ENCODE measurements at places on chromosomes 16 and 17.

DNA sequence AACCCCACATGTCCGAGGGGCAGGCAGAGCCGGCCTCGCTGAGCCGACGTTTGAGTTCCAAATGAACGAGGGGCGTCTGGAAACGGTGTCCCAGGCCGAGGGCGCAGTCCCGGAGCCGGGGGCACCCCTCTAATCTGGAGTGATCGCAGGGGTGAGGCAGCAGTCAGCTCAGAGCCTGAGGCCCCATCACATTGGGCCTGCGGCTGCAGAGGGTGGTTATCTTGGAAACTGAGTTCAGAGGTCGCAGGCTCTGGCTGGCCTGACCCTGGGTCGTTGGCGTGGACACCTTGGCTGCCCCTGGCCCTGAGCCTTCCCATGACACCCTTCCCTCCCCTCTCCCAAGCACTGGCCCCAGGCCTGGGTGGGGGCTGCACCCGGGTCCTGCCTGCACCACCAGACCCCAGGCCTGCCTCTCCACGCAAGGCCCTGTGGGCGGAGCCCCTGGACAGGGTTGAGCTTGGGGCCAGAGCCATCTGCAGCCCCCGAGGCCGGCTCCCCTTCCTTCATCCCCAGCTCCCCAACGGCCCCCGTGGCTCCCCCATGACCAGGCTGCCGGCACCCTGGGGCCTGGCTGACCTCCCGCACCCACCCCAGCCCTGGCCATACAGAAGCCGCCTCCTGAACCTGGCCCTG, 45.6 kb downstream of the ZFPM1 start:
- no peak for DNase-seq

- no peak for DNase-seq
These were observed 5.3 kb upstream of the TMEM100 start for GRCh38 chr17:55727920-55728319.

GRCh38 chr16:86455116-86455515, 55.2 kb upstream of the FOXF1 start:
- no peak for DNase-seq

DNA sequence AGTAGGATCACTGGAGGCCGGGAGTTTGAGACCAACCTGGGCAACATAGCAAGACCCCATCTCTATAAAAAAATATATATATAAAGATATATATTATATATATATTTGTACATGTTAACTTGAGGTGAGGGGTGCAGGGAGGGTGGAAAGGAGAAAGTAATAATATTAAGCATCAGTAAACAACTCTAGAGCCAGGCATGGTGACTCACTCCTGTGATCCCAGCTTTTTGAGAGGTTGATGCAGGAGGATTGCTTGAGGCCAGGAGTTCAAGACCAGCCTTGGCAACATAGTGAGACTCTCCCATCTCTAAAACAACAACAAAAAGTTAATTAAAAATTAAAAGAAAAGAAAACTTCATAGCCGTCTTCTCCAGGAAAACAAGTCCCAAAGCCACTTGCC, 61.7 kb upstream of the SMURF2 start:
- no peak for DNase-seq

GRCh38 chr16:49003022-49003421, 278.6 kb downstream of the CBLN1 start:
- DNase-seq, result no peak

GRCh38 chr16:27595993-27596392, 46.0 kb downstream of the KATNIP start:
- no peak for DNase-seq

DNA sequence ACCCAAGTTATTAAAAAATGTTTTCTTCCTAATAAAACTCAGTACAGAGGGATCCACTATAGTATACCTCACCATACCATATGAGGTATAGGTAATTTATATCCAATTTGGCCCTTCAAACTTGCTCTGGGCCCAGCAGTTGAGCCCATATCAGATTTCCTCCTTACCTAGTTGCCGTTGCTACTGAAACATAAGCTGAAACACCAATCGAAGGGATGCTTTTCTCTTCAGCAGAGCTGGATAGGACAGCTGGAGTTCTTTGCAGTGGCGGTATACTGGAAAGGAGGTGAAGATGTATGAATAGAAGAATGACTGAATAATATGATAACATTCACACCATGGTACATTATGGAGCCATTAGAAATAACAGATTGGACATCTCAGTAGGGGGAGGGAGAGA, 42.7 kb downstream of the TNRC6C start:
- DNase-seq, result no peak

DNA sequence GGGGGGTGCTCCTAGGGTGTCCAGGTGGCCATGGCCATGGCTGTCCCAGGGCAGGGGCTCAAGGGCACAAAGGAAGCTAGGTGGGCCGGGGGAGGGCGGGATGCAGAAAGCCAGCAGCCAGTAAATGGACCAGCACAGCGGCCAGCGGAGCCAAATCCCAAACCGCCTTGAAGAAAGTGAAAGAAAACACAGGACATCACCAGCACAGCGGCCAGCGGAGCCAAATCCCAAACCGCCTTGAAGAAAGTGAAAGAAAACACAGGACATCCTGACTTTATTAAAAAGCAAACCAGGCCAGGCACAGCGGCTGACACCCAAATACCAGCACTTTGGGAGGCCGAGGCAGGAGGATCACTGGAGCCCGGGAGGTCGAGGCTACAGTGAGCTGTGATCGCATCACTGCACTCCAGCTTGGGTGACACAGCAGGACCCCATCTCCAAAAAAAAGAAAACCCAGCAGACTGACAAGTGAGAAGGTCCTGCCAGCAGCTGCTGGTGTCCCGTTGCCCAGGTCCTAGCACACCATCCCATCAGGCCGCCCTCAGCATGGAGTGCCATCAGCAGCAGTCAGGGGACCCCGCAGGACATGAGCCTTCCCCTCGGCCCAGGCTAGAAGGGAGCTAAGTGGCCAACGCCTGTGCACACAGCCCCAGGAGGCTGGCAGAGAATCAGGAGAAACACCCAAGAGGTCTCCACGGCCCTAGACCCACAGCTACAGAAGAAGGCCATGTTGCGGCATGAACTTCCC, 17.0 kb downstream of the SLC38A10 start:
- no peak for DNase-seq

DNA sequence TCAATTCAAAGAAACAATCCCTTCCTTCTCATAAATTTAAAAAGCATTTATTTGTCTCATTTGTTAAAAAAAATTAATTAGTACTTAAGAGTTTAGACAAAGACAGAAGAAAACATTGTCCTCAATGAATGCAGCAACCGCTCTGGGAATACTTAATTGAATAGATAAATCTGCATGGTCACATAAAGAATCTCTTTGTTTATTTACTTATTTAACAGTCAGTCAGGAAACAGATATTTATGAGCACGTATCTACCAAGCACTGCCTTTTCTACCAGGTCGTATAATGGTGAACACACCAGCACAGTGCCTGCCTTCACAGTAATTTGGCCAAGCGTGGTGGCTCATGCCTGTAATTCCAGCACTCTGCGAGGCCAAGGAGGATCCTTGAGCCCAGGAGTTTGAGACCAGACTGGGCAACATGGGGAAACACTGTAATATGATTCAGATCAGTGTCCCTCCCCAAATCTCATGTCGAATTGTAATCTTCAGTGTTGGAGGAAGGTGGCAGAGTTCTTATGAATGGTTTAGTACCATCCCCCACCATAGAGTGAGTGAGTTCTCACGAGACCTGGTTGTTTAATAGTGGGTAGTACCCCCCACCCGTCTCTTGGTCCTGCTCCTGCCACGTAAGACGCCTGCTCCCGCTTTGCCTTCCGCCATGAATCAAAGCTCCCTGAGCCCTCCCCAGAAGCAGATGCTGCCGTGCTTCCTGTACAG, 8.1 kb downstream of the WIPI1 start:
- no peak for DNase-seq

DNA sequence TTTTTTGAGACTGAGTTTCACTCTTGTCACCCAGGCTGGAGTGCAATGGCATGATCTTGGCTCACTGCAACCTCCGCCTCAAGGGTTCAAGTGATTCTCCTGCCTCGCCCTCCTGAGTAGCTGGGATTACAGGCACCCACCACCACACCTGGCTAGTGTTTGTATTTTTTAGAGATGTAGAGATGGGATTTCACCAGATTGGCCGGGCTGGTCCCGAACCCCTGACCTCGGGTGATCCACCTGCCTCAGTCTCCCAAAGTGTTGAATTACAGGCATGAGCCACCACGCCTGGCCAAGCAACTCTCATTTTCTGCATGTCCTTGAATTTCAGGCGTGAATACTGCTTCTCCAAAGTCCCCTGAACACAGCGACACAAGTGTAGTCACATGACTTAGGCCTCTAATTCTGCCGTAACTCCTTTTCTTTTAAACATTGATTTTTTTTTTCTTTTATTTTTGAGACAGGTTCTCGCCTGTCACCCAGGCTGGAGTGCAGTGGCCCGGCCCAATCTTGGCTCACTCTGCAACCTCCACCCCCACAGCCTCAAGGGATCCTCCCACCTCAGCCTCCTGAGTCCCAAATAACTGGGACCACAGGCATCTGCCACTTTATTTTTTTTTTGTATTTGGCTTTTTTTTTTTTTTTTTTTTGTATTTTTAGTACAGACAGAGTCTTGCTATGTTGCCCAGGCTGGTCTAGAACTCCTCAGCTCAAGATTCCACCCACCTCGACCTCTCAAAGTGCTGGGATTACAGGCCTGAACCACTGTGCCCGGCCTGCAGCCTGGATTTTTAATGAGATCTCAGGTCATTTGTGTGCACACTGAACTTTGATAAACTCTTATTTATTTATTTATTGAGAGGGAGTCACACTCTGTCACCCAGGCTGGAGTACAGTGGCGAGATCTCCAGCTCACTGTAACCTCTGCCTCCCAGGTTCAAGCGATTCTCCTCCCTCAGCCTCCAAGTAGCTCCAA, 124.6 kb downstream of the KCNJ18 start:
- no peak for DNase-seq
